CD4-positive, alpha-beta memory T cell (primary cell): ENCODE measurements at places on chromosomes 7 and 10. TPM values are rescaled to one million over a fixed set of nuclear protein-coding genes. Genes with fewer than 3 reads are reported as not detected.

TMEM270 gene
- not detected for total RNA-seq

DNA sequence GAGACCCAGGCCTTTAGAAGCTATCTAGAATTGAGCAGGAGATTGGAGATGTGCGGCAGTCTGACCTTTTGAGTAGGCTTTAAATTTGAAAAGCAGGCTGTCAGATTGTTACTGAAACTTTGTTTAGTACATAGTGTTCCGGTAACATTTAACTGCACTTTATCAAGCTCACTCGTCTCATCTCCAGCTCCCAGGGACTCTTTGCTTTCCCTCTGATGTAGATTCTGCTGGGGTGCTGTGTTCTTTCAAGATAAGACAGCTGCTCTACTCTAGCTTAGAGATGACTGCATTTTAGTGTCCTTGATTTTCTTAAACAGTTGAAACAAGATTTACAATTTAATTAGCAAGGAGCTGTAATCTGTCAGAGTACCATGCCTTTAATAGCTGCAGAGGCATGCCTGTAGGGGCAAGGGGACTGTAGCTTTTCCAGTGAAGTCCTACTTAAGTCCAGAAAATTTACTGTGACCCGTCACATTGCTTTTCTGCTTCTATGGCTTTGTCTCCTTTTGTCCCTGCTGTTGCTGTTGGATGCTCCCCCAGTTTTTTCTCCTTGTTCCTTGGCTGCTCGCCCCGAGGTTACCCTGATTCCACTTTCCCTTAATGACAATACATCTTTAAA is 56.4 kb upstream of the MTPN start:
- no peak overlapping the region for H3K4me3 ChIP-seq
- no peaks in the 10 kb centered on the region for H3K27me3 ChIP-seq
- no peak overlapping the region for H3K27ac ChIP-seq
- DNase-seq: no peak
- H3K36me3 ChIP-seq: no peaks in the 10 kb centered on the region
- H3K4me1 ChIP-seq: no peaks in the 10 kb centered on the region

- H3K27me3 ChIP-seq: no peaks in the 10 kb centered on the region
- no peaks in the 10 kb centered on the region for H3K4me1 ChIP-seq
- no peaks in the 10 kb centered on the region for H3K36me3 ChIP-seq
- no peak overlapping the region for H3K4me3 ChIP-seq
- H3K27ac ChIP-seq: no peak overlapping the region
Measured at GRCh38 chr10:30683496-30683895, 53.9 kb upstream of the LYZL2 start.

DNA sequence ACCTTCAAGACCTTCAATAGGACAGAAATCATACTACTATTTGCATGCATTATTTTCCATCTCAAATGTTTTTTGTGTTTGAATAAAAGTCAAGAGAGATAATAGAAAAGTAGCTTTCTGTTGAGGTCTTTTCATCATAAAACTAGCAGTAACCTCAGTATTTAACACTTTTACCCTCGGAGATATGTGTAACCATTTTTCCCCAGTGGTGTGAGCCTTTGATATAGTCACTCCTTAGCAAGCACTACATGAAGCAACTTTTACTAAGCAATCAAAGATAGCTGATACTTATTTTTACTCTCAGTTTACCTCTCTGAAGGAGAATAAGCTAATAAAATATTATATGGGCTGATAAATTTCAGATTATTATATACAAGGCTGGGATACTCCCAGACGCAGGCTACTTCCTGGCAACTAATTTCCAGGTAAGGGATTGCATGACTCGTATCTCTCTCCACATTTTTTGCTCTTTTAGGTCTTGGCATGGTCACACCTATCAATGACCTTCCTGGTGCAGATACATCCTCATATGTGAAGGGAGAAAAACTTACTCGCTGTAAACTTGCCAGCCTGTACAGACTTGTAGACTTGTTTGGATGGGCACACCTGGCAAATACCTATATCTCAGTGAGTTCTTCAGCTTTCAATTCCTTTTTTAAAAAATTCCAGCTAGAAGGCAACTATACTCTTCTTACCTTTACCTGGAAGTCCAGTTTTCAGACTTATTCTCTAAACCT is 91.5 kb upstream of the MXI1 start:
- H3K4me1 ChIP-seq: no peaks in the 10 kb centered on the region
- no peaks in the 10 kb centered on the region for H3K27me3 ChIP-seq
- H3K4me3 ChIP-seq: no peak overlapping the region
- no peak overlapping the region for H3K27ac ChIP-seq

EGFR gene
- total RNA-seq: not detected
